ENCODE measurements at places on chromosomes 4 and X. TPM values are rescaled to one million over a fixed set of nuclear protein-coding genes. Genes with fewer than 3 reads are reported as not detected.

The NPY2R gene
- total RNA-seq = not detected

The FGFRL1 gene
- 64.9 TPM for total RNA-seq

GRCh38 chr4:88730811-88731210, 33.2 kb upstream of the NAP1L5 start:
- no peaks in the 10 kb centered on the region for H3K27me3 ChIP-seq
- H3K4me3 ChIP-seq = no peak overlapping the region
- no peak for DNase-seq

DNA sequence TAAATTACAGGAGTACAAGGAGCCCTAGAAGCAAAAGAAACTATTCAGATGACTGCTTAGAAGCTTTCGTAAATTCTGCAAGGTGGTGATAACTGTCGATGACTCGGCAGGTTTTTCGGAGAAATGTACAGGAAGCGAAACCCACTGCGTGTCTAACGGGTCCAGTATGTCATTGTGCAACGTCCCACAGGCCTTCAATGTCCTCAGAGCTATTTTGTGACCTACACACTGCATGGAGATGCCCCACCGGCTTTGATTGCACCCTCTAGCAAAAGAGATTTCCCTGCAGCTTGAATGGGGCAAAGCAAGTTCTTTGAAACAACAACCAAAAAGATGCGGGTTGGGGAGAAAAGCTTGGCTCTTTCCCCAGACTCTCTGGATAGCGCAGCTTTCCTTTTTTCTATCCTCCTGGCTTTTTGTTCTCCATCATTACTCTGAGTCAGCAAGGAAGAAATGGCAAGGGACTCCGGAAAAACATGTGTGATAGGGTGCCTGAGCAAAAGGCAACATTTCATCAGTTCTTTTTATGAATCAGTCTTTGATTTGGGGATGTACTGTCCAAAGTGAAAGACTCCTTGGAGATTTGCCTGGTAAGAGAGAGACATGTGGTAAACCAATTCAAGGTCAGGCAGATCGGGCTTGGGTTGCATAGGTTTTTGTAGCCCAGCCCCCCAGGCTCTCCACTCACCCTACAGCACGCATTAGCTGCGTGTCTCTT, 112.0 kb upstream of the TBL1X start:
- peak overlapping the region; percentile 48 for H3K4me3 ChIP-seq
- no peaks in the 10 kb centered on the region for H3K36me3 ChIP-seq
- peak; percentile 78 for DNase-seq
- peak overlapping the region; percentile 80 for H3K27ac ChIP-seq
- H3K27me3 ChIP-seq = no peaks in the 10 kb centered on the region
- peaks cover 22% of the 10 kb centered on the region for H3K4me1 ChIP-seq

DNA sequence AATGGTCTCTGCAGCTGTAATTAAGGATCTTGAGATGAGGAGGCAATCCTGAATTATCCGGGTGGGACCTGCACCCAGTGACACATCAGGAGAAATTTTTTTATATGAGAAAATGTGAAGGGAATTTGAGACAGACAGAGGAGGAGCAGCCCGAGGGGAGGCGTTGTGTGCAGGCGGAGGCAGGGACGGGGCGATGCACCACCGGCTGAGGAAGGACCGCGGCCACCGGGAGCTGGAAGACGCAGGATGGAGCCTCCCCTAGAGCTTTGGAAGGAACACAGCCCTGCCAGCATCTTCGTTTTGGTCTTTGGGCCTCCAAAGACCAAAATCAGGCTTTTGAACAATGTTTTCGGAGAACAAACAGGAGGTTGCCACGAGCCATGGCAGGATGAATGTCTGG, 85.0 kb upstream of the ADRA2C start:
- H3K4me3 ChIP-seq = no peak overlapping the region
- no peaks in the 10 kb centered on the region for H3K36me3 ChIP-seq
- H3K27me3 ChIP-seq = peaks cover 11% of the 10 kb centered on the region
- DNase-seq = no peak
- H3K4me1 ChIP-seq = no peaks in the 10 kb centered on the region

DNA sequence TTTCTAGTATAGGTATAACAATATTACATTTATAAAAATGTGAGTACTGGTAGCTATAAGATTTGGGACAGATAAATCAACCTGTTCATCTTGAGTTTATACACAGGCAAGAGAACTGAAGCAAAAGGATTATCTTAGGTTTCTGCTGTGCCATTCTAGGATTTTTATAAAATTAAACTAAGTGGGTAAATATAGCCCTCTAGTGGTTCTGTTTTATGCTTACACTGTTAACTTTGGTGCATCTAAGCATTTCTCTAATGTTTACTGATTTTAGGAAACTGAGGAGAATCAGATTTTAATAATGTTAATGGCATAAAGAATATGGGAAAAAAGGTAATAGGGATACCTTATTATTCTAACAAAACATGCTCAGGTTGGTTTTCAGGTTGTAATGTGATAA, 1.1 kb upstream of the RRH start:
- peaks cover 33% of the 10 kb centered on the region for H3K36me3 ChIP-seq
- peak; percentile 56 for DNase-seq

DNA sequence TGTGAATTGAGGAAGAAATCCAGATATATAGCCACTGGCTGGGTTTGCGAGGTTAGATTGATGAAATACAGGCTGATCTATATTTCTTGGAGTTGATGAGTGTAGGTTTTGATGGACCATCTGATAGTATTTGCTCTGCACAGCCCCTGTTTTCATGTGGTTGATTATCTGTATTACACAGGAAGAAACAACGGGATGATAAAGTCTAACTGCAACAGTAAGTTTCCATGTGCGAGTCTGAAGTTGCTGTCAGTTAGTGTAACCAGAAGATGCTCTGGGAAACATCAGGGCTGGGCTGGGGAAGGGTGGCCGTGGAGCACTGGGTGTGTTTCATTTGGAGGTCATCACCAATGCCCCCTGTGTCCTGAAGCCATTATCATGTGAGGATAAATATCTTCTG, 148.4 kb upstream of the SFRP2 start:
- H3K4me3 ChIP-seq = no peak overlapping the region
- peaks cover 8% of the 10 kb centered on the region for H3K4me1 ChIP-seq
- no peak for DNase-seq
- no peaks in the 10 kb centered on the region for H3K36me3 ChIP-seq
- no peak overlapping the region for H3K27ac ChIP-seq

- no peak overlapping the region for H3K27ac ChIP-seq
- H3K36me3 ChIP-seq = no peaks in the 10 kb centered on the region
These were observed 85.2 kb upstream of the SLC7A11 start for GRCh38 chr4:138327338-138327737.

DNA sequence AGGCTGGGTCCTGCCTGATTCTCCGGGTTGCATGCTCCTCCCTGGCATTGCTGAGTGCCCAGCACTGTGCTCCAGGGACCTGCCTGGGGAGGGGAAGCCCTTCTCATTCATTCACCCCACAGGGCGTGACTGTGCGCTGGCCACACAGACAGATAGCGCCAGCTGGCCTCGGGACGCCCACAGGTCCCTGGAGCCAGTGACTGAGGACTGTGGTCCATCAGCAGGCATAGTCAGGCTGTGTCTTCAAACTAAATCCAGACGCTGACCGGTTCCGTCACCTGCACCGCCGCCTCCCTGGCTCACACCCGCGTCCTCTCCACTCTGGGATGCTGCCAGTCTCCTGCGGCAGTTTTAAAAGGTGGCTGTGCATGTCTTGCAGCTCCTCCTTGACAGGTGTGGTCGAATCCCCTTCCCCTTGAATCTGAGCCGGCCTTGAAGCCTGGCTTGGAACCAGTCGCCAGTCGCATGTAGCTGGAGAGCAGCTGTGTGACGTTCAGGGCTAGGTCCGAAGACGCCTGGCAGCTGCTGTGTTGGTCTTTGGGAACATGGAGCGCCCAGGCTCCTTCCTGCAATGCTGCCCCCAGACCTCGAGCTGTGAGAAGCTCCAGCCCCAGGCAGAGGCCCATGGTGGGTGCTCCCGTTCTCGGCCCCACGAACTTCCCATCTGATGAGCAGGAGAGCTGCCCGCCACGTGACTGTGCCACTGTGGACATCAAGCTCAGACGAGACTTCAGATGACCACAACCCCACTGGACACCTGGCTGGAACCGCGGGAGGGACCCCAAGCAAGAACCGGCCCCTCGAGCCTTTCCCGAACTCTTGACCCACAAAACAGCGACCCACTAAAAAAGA, 94.1 kb downstream of the ADRA2C start:
- no peak for DNase-seq
- H3K4me3 ChIP-seq = no peak overlapping the region
- no peak overlapping the region for H3K27ac ChIP-seq
- H3K4me1 ChIP-seq = no peaks in the 10 kb centered on the region
- no peaks in the 10 kb centered on the region for H3K36me3 ChIP-seq

All from GM23248 (cell line).